ENCODE measurements at places on chromosomes 4 and X.

GRCh38 chr4:11603591-11604194, 175.0 kb upstream of the HS3ST1 start:
- no peak for DNase-seq

DNA sequence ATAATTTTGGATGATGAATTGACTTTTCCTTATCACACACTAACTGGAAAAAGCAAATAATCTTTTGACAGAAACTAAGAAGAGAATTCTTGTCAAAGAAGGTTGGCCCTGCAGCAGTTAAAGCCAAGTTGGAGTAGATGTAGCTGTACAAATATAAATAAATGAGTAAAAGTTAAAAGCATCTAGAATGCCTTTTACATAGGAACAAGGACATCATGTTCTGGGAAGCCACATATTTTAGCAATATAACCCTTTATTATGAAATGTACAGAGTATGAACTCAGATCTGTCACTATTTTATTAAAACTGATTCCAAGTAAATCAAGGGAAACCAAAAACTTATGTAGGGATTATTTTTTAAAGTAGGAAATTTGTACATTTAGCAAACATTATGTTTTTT, 269.4 kb upstream of the FAT4 start:
- no peak for DNase-seq

DNA sequence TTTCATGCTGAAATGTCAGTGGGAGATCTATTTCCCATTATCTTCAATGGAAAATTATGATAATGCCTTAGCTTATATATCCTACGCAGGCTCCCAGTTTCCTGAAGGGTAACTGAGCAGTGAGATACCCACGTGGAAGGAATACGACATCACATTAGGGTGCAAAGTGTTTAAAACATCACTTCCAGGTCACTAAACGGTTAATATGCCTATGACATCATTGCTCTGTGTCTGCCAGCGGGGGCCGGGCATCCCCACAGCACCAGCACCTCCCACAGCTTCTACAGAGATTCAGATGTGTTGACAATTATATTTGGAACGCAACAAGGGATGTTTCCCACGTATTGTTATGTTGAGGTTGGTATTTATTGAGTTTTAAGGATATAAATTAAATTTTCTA, 27.1 kb downstream of the TMEM271 start:
- DNase-seq = no peak

- peak; percentile 19 for DNase-seq
These were observed at the start of gene PRRG1 for GRCh38 chrX:37349221-37350033. Gene PRRG1 (plus strand): TSS chrX:37349364. CDS start chrX:37406250, 56,886 bp downstream.

DNA sequence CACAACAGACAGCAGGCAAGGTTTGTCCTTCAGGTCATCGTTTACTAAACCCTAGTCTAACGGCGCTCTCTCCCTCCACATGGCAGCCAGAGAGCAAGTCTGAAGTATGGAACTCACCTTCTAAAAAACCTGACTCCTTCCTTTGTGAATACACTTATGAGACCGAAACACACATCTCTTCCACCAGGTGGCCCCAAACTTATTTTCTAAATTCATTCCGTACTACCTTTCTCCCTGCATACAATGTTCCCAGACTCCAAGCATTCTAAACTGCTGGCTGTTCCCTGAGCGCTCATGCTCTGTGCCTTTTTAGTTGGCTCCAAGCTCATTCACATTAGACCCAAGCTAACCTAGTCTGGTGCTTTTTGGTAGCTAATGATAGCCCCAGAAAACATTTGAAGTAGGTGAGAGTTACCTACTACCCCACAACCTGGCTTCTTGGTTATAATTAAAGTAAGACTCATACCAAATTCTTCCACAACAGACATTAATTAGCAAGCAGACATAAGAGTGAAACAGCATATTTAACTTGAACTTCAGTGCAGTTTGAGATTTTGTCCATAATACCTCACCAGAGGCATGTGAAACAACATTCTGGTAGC, 67.6 kb upstream of the DCLK2 start:
- no peak for DNase-seq

- DNase-seq = no peak
These were observed 260.5 kb upstream of the DDX53 start for GRCh38 chrX:22739276-22739675.

GRCh38 chr4:147975933-147976928, 244.3 kb downstream of the ARHGAP10 start:
- no peak for DNase-seq
